Fibroblast of upper back skin (primary cell): ENCODE measurements at places on chromosomes 1 and 21.

DNA sequence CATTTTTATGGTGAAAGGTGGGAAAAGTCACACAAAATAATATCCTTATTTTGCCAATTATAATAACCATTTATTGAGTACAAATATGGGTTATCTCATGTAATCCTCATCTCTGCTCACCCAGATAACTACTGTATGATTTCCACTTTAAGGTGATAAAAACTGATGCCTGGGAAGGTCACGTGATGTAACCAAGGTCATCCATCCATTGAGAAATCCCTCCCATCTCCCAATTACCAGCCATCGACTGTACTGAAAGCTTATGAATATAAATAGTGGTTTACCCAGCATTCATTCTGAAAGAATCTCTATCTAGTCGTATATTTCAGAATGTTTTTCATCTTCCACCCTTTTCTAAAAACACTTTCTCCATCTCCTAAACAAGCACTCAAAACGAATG lies 55.0 kb upstream of the IFNAR2 start:
- no peak for DNase-seq

GRCh38 chr1:209383422-209383821 lies 200.1 kb upstream of the CAMK1G start:
- DNase-seq: no peak

GRCh38 chr21:20999659-21000058 lies 1.4 kb downstream of the NCAM2 start:
- DNase-seq: peak; percentile 66

DNA sequence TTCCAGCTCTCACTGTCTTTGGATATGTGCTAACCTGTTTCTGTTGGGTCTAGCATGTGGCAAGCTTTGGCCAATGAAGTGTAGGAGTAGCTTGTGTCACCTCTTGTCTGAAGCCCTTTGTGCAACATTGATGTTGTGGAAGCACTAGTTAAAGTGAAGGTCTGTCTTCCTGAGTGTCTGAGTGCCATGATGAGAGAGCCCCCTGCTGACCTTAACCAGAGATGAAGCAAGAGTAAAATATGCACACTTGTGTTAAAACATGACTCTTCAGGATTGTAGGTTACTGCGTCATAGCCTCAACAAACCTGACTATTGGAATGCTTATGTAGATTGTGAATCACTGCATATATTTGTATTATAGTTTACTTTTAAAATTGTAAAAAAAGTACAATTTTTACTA lies 103.7 kb downstream of the NCAM2 start:
- peak; percentile 80 for DNase-seq

GRCh38 chr21:44466351-44466954 lies 11.1 kb downstream of the LRRC3 start:
- DNase-seq: no peak

- DNase-seq: no peak
These were observed 58.3 kb downstream of the KCNJ15 start for GRCh38 chr21:38315122-38315521.

GRCh38 chr1:226574044-226574443 lies 25.5 kb downstream of the STUM start:
- no peak for DNase-seq

DNA sequence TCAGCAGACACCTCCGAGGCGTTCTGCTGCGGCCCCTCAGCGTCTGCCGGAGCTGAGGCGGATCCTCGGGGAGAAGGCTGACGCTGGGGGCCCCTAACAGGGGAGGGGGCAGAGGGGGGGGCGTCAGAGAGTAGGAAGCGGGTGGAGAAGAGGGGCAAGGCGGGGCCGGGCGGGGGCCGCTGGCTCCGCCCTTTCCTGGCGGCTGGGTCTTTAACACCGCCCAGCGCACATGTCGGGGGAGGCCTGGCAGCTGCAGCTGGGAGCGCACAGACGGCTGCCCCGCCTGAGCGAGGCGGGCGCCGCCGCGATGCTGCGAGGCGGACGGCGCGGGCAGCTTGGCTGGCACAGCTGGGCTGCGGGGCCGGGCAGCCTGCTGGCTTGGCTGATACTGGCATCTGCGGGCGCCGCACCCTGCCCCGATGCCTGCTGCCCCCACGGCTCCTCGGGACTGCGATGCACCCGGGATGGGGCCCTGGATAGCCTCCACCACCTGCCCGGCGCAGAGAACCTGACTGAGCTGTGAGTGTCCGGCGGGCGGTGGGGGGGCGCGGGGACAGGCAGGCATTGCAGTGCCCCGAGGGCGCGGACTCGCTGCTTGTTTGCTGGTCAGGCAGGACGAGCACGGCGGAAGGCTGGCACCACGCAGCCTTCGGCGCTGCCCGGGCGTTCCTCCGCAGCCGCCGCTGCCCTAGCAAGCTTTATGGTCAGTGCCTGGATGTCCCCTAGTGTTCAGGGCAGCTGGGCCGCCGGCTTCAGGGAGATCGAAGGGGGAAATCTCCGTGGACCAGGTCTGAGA lies at the start of gene NTRK1:
Gene NTRK1 (plus strand): TSS at position 238 of the 796 bp plus-strand sequence. CDS start 70 bp downstream, at position 308.
- peak; percentile 32 for DNase-seq

GRCh38 chr1:165284454-165284853 lies 72.1 kb downstream of the LMX1A start:
- DNase-seq: no peak

- DNase-seq: no peak
These were observed 43.1 kb downstream of the SKI start for GRCh38 chr1:2271211-2271721.

- no peak for DNase-seq
These were observed 28.7 kb upstream of the PWP2 start for GRCh38 chr21:44078411-44078981.

GRCh38 chr1:58201492-58202106 lies 344.9 kb downstream of the OMA1 start:
- DNase-seq: no peak

GRCh38 chr1:9723068-9723805 lies 71.7 kb downstream of the PIK3CD start:
- no peak for DNase-seq

- peak; percentile 75 for DNase-seq
These were observed 75.9 kb downstream of the LRRC8C start for GRCh38 chr1:89708751-89709375.

- no peak for DNase-seq
These were observed 209.0 kb downstream of the DPYD start for GRCh38 chr1:97711858-97712257.

DNA sequence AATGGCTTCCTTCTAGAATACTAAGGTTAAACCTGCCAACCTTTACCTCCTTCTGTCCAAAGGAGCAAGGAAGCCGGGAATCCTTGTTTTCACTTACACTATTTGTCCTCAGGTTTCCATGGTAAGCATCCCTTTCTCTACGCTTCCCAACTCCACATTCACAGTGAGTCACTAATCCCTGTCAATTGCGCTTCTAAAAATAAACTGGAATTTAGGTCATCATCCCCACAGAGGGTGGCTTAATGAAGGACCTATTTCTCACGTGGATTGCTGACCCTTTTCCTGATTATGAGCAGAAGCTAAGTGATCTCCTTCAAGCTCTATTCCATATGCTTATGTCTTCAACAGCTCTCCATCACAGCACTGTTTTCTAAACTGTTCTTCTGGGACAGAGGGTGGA lies 39.9 kb upstream of the ABCA4 start:
- DNase-seq: peak; percentile 68

DNA sequence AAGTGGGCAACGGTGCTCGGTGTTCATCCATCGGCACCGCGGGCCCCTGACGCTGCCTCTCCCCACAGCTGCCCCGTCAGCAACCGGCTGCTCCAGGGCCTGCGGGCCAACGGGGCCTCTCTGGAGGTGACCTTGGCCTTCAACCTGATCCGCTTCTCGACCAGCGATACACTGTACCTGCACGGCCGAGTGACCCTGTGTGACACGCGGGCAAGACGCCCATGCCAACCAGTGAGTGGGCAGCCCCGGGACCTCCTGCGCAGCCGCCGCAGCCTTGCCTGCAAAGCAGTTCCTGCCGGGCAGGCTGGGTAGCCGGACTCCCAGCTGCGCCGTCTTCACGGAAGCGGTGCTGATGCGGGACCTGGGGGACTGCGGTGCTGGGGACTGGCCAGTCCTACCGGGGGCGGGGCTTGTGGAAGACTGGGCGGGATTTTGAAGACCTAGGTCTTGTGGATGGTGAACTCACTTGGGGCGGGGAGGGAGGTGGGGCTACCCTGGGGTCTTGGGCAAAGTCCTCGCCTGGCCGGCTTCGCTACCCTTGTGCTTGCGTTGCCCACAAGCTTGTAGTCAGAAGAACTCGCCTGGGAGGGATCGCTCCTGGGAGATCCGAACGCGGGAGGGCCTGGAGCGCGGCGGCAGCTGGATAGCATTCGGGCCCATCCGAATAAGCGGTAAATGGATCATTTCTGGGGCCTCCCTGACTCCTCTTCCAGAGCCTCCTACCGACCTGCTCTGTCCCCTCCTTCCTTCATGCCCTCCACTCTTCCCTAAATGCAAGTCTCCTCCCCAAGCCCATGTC lies 8.8 kb upstream of the CEP85 start:
- peak; percentile 16 for DNase-seq

DNA sequence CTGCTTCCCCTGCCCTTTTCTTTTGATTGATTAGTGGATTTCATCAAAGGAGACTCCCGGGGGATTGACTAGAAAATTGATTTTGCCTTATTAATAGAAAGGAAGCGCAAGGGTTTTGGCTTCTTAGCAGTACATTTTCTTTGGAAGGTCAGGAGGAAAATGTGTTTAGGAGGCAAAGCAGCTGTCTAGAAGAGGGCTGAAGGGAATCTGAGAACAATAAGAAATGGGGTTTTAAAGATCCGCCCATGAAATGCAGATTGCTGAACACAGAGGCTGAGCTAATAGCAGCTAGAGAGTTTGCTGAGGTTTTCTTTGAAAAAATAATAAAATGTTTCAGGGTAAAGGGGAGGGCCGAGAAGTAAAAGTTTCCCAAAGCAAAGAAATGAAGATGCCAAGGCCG lies 4.9 kb downstream of the SERTAD4 start:
- DNase-seq: no peak

- peak; percentile 51 for DNase-seq
These were observed 100.0 kb upstream of the SERTAD4 start for GRCh38 chr1:210132582-210132981.

DNA sequence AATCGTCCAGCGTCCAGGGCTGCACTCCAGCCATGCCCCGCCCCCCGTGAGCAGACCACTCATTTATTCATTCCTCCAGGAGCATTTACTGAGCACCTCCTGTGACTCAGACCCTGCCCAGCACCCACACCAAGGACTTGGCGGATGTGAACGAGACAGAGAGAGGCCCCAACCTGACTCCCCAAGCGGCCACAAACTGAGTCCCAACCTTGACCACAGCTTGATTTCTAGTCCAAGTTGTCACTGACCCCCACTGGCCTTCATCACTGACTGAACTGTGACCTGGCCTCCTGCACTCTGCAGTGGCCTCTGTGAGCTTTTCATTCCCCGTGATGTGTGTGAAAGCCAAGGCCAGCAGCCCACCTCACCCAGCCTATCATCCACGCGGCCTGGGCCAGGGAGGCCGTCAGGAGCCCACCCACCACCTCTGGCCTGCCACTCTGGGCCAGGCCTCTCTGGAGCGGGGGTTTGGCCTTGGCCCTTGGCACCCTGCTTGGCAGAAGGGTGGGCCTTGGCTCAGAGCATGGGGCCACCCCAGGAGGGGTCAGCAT lies 19.3 kb upstream of the RUNX3 start:
- peak; percentile 79 for DNase-seq

GRCh38 chr1:55932402-55932801 lies 647.0 kb downstream of the PLPP3 start:
- no peak for DNase-seq

DNA sequence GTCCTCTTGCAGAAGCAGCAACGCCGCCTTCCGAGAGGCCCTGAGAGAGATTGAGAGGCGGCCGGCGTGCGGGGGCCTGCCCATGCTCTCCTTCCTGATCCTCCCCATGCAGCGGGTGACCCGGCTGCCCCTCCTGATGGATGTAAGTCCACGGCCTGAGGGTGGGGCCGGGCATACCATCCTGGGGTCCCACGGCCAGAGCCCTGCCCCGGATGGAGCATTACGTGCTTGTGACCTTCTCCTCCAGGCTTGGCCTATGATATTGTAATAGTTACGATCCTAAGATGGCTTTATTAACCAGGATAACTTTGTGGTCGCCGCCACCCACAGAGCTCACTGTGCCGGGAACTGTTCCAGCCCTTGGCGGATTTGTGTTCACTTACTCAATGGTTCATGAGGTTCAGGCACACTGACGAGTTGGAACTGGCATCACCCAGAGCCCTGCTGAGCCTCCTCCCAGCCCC lies 18.9 kb downstream of the ARHGEF16 start:
- peak; percentile 93 for DNase-seq

- DNase-seq: peak; percentile 7
These were observed 34.3 kb downstream of the PIK3R3 start for GRCh38 chr1:46098027-46098712.

DNA sequence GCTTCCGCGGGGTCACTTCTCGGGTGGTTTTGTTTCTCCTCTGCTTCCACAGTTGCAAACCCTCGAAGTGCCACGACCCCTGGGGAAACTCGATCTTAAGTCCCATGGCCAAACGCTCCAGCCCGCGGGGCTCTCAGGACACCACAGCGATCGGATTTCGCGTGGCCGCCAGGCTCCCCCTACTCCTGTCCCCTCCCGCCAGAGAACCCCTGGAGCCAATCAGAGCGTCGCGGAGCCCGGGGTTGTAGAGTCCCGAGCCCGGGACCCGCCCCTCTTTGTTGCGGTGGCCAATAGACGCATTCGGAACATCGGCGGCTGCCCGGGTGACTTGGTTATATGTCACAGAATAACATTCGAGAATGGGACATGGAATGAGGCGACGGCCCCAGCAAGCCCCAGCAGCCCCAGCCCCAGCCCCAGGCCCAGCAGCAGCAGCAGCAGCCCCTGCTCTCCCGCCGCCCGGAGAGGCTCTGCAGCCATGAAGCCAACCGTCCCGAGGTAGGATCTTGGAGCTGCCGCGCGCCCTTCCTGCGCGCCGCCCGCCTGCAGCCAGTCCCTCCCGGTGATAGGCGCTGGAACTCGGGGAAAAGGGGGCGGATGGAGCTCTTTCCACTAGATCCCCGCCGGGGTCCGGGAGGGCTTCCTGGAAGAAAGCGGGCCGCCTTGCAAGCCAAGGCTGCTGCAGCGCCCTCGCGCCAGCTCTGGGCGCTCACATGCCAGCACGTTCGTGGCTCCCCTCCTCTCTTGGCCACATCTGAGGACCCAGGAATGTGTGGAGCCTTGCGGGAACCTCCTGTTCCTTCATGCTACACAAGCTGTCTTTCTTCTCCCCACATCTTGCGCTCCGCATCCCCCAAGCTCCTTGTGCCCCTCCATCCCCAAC lies at the start of gene VASH2:
Gene VASH2 (plus strand): TSS at position 299 of the 883 bp plus-strand sequence. CDS start 1,002 bp downstream, outside the sequence.
- DNase-seq: peak; percentile 81

DNA sequence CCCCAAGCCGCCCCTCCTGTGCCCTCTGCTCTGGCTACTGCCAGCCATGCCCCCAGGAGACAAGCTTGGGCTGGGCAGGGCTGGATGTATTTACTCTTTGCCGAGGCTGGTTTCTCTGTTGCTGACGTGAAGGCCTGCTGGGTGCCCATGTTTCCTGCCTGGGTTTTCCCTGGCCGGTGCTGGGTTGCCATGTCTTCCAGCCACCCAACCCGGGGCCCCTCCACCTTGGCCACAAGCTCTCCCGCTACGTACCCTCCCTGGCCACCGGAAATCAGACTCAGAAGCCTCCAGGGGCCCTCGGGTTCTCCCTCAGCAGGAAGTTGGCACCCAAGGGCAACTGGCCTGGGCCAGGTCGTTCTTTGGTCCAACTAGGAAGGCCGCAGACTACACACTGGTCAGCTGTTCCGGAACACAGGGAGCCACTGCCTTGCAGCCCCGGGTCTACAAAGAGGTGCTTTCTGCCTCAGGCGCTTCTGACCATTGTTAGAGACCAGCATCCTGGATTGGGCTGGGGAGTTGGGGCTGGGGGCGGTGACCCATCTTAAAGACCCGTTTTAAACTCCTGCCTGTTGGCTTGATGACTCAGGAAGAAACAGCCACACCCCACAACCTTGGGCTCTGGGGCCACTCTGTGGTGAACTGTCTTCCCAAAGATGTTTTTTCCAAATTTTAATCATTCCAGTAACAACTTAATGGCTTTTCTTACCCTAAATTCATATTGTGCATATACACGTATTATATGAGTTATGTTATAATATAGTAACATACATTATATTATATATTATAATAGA lies 71.2 kb upstream of the RUNX3 start:
- no peak for DNase-seq
